Heart left ventricle (tissue), 16 donors: ENCODE measurements at places on chromosomes 4 and X.

DNA sequence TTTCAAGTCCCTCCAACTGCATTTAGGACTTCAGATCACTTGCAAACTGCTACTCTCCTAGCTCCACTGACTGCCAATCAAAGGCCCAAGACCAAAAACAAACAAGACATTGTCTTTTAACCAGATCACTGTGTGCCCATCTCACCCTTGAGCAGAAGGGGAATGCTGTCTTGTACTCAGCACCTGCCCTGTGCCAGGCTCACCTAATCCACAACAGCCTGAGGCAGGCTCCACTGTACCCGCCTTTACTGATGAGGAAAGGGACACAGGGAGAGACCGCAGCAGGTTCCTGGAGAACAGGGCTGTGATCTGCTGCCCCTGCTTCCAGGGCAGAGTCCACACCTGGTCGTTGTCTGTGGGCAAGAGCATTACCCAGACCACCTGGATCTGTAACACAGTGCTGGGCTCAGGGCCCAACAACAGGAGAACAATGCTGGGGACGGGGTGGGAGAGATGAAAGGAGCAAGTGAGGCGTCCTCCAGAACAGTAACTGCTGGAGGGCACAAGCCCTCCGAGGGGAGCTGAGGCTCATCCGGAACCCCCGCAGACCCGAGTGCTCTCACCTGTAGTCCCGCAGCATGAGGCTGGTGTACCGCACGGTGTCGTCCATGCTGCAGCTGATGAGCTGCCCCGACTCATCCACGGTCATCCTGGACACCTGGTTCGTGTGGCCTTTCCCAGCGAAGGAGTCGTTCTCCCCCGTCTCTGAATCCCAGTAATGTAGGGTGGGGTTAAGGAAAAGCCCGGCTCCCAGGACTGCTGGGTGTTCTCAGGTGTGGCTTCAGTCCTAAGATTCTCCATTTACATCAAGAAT, 33.9 kb downstream of the WDR1 start:
- no peak overlapping the region for H3K27ac ChIP-seq
- H3K27me3 ChIP-seq: no peaks in the 10 kb centered on the region
- H3K4me3 ChIP-seq: no peak overlapping the region

- H3K4me1 ChIP-seq: peaks cover 3% of the 10 kb centered on the region
- no peak for DNase-seq
- H3K36me3 ChIP-seq: no peaks in the 10 kb centered on the region
- H3K27me3 ChIP-seq: no peaks in the 10 kb centered on the region
These were observed 7.3 kb downstream of the TMEM154 start for GRCh38 chr4:152672206-152673092.

DNA sequence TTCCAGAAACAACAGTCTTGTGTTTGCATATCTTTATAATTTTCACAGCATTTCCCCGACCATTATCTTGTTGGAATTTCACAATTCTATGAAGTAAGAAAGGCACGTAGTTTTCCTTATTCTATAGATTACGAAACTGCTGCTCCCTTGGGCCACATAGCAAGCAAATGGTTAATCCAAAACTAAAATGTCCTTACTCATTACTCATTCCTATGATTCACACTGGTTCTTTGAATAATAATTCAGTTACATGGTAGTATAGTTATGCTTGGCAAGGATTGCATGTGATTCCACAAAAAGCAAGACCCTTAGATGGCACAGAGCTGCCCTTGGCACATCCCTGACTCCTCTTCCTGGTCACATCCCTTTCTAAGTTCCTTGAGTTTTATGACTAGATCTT, 51.2 kb downstream of the OR13H1 start:
- no peak for DNase-seq
- H3K36me3 ChIP-seq: no peaks in the 10 kb centered on the region
- no peak overlapping the region for H3K4me3 ChIP-seq
- H3K4me1 ChIP-seq: no peaks in the 10 kb centered on the region
- no peaks in the 10 kb centered on the region for H3K27me3 ChIP-seq

GRCh38 chrX:80817002-80817401, 7.3 kb upstream of the BRWD3 start:
- no peak overlapping the region for H3K4me3 ChIP-seq
- no peaks in the 10 kb centered on the region for H3K36me3 ChIP-seq
- H3K27ac ChIP-seq: no peak overlapping the region
- H3K4me1 ChIP-seq: no peaks in the 10 kb centered on the region
- H3K27me3 ChIP-seq: no peaks in the 10 kb centered on the region
